Activated naive CD4-positive, alpha-beta T cell (primary cell): ENCODE measurements at places on chromosomes 3 and 15.

GRCh38 chr15:78437107-78437761 lies 782 bp upstream of the IREB2 start:
- no peak for DNase-seq

GRCh38 chr3:46897829-46898320 lies 20.4 kb downstream of the PTH1R start:
- no peak for DNase-seq

DNA sequence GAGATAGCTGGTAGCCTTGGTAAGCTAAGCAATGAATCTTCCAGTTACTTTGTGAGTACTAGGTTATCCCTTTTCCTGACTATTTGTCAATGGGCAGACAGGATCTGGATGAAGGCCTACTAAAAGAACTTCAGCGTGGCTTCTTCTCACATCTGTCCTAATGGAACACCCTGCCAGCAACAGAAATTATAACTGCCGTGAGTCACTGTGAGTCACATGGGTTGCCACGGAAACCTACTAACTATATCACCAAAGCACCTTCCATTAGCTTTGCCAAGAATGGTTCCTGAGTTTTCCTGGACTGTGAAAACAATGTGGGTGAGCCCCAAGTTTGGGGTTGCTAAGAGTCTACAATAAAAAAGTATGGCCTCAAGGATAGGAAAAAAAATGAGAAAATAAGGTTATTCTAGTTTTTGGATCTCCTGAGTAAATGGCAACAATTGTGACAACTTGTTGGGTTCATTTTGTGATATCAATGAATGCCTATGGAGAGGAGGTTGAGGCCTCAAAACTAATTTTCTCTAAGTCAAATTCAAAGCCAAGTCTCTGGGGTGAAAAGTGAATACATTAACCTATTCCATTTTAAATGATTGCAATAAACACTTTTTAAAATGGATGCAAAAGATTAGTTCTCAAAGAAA lies 195.1 kb upstream of the ICE2 start:
- DNase-seq, result no peak

GRCh38 chr3:124076235-124076634 lies 84.3 kb upstream of the ROPN1 start:
- no peak for DNase-seq

GRCh38 chr3:14918356-14918860 lies 29.0 kb upstream of the NR2C2 start:
- no peak for DNase-seq

GRCh38 chr3:12963231-12963896 lies 109.9 kb downstream of the IQSEC1 start:
- no peak for DNase-seq

DNA sequence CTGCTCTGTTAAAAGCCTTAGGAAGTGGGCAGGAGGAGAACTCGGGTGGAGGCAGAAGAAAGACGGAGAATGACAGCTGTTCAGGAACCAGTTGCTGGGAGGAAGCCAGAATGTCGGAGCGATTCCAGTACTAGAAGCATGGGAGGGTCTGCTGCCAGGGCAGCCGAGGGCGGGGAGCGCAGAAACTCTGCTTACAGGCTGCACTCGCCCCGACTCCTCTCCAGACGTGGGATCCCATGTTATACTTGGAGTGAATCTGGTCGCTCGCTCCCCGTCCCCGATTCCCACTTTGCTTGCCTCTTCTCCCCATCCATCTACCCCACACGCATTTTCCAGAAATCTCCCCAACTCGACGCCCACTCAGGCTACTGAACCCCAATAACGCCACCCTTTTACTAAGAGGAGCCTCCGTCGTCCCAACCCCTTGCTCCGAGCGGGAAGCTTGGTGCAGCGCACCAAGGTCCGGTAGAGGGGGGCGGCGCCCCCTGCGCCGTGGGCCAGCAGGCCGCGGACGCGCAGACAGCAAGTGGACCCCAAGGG lies 665 bp downstream of the GATM start:
- no peak for DNase-seq

DNA sequence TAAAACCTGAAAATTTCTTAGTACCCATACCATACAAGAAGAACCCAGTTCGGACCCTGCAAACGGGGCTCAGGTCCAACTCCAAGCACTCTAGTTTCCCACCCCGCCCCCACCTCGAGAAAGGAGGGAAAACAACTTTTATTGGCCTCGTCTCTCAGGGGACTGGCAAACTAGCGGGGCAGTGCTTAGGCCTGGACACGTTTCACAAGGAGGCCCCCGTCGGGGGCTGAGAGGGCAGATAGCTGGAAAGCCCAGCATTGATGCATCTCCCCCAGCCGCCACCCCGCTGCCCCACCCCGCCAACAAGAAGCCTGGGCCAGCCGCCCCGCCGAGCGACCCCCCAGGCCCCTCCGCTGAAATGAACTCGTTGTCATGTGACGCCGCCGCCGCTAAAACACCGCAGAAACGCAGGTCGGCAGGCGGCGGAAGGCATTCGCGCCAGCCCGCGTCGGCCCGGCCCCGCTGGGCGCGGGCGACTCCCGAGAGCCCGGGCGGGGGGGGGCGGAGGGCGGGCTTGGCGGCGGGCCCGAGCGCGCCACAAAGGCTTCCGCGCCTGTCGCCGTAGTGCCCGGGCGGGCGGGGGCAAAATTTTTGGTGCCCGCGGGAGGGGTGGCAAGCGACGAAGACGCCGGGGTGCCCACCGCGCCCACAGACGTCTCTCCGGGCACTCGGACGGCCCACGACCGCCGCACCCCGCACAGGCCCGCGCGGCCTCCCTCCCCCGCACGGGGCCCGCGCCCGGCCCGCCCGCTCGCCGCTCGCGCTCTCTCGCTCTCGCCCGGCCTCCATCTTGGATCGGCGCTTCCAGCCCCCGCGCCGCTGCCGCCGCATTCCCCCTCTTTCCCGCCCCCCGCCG lies 634 bp downstream of the STAG1 start:
- peak; percentile 30 for DNase-seq

GRCh38 chr3:32237670-32238452 lies 619 bp upstream of the CMTM8 start:
- no peak for DNase-seq

- no peak for DNase-seq
These were observed 64.8 kb downstream of the ZBTB20 start for GRCh38 chr3:115082260-115082659.

- no peak for DNase-seq
These were observed 567.8 kb downstream of the ZPLD1 start for GRCh38 chr3:103002425-103003176.

DNA sequence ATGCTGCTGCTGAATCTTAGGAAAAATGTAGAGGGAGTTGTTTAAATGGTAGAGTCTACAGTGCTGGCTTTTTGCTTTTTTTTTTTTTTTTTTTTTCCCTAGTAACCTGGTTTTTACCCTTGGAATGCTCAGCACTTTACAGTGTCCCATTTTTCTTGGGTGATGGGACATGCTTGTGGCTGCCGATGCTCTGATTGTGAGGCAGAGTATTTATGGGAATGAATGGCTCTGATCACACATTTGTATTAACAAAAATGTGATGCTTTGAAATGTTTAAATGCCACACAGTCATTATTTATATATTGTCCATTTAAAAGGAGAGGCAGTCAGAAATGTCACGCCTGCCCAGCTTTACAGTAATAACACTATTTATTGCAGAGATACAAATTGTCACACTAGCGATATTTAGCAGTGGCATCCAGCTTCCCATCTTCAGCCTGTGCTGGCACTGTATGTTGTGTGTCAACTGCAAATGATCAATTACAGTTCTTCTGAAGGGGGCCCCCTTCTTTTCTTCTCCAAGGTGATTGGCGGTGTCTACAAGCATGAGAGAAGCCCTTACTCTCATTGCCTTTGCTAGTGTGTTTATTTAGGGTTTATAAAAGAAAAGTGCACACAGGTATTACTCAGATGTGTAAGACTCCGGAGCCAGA lies 30.9 kb upstream of the IGF1R start:
- no peak for DNase-seq

DNA sequence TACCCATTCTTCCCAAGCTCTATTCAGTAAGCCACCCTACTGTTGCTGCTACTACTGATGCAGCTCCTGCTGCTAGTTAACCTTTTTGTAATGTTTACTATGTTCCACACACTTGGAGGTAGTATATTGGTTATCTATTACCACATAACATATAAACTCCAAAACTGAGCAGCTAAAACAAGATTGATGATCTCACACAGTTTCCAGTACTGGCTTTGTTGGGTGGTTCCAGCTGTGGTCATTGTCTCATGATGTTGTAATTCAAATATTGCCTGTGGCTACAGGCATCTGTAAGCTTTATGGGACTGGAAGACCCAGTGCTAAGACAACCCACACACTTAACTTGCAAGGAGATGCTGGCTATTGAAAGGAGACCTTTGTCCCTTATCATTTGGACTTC lies 556.2 kb upstream of the SUCLG2 start:
- no peak for DNase-seq

GRCh38 chr15:38307861-38308641 lies 55.4 kb downstream of the SPRED1 start:
- no peak for DNase-seq
